Retinal pigment epithelial cell (primary cell): ENCODE measurements at places on chromosomes 16 and 17.

- no peak for DNase-seq
Observed at GRCh38 chr17:39609416-39610025, 1.8 kb upstream of the NEUROD2 start.

DNA sequence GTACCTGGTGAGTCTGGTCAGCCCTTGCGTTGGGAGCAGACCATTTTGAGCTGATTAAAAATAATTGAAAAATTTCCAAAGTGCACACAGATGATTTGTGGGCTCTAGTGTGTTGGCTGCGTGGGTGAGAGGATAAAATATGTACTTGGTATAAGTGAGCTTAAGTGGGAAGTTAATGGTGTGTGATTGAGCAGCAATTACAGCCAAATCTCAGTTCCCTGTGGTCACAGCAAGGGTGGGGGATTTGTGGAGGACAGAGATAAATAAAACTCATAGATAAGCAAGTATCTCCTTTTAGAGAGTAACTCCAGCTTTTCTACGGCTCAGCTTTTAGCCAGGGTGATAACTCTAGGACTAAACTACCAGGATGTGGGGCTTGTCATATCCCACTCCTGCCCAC, 390.4 kb downstream of the UTP18 start:
- no peak for DNase-seq

GRCh38 chr16:4625560-4626159, 1.0 kb downstream of the MGRN1 start:
- no peak for DNase-seq

DNA sequence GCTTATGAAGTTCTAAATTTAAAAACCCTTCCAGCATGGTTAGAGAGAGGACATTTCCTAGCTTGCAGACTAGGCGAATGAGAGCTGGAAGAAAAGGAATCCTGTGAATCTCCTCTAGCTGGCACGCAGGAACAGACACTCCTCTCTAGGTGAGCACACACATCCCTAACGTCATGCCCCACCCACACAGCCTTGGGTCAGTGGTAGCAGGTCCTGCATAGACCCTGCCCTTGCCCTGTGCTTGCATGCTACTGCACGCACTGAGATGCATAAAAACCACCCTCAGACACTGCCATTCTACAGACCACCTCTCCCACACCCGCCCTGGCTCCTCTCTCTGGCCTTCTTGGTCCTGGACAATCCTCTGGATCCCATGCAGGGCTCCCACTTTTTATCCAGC, 23.5 kb downstream of the CES1 start:
- no peak for DNase-seq

- no peak for DNase-seq
Observed at GRCh38 chr17:52995881-52996280, 826.8 kb upstream of the KIF2B start.
